ENCODE measurements at places on chromosomes 2 and 18. TPM values are rescaled to one million over a fixed set of nuclear protein-coding genes. Genes with fewer than 3 reads are reported as not detected.

- DNase-seq, result no peak
These were observed 95.2 kb upstream of the FSIP2 start for GRCh38 chr2:185643434-185643833.

The GREB1L gene
- 7.6 TPM for total RNA-seq

DNA sequence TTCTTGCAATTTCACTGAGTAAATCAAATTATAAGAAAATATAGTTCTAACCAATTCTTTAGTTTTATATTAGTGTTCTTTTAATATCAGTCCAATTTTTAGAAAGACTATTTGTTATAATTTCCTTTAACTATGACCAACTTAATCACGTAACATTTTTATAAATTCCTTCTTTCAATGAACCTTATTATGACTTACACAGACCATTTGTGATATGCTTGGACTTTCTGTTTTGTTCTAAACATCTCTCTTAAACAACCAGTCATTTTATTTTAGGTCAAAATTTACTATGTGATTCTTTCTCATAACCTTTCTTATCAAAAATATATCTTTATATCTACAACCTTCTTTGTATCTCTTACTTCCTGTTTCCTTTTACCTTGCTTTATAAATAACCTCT lies 39.5 kb upstream of the DYNAP start:
- no peak for DNase-seq

- no peak for DNase-seq
These were observed 251.4 kb upstream of the TCF4 start for GRCh38 chr18:55839343-55839742.

The CENPA gene
- total RNA-seq, result 42.0 TPM

GRCh38 chr2:172704072-172704936 lies 31.3 kb upstream of the RAPGEF4 start:
- DNase-seq, result peak; percentile 49

GRCh38 chr2:1771626-1772280 lies 27.4 kb upstream of the PXDN start:
- DNase-seq, result no peak

The CNTNAP5 gene
- not detected for total RNA-seq

DNA sequence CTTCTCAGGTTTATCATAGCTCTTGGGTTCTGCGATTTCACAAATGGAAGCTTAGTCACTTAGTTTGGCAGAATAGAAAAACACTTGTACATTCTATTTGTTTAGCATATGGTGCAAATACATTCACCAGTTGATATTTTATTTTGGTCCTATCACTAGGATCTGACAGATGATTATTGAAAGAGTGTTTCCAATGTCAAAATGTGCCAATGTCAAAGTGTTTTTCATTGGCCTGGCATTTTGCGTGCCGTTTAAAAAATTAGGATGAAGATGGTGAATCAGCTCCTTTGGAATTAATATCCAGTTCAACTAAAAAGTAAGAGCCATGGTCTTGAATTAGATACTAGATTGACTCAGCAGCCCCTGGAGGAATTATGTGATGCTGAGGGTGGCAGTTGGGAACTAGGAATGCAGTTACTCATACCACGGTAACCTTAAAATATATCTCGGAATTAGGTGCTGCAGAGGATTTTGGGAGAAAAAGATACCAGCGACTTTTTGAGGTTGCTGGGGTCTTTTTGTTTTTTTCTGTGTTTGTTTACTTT lies 87.0 kb downstream of the SPHKAP start:
- DNase-seq, result no peak

DNA sequence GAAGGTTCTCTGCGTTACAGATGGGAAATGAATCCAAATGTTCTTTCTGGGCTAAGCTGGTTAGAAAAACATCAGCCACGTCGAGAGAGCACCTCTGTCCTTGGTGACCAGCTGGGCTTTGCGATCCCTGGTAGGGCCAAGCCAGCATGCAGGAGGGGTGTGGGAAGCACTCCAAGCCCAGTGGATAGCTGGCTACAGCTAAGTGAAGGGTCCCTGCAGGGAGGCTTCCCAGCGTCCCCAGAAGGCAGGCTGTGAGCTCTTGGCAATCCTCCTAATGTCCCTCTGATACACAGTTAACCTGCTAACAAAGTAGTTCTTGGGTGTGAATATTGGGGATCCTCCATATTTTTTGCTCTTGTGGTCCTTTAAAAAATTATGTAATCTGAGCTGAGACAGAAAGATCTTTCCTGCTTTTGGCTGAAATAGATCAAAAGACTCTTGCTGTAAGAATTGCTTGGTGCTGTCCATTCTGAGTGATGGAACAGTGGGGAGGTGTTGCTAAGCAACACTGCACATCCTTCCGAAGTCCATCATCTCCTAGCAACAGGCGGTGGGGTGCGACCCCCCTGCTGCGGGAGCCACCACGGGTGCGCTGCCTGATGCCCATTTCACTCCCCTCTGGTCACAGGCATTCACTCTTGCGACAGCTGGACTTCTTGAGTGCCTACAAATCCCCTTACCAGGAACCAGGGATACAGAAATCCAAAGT lies 88.5 kb upstream of the UXS1 start:
- DNase-seq, result peak; percentile 7

- DNase-seq, result no peak
These were observed 71.9 kb downstream of the SLC66A2 start for GRCh38 chr18:79879566-79879965.

The RGPD4 gene
- total RNA-seq, result not detected

The CCNYL1 gene
- total RNA-seq, result 43.0 TPM

DNA sequence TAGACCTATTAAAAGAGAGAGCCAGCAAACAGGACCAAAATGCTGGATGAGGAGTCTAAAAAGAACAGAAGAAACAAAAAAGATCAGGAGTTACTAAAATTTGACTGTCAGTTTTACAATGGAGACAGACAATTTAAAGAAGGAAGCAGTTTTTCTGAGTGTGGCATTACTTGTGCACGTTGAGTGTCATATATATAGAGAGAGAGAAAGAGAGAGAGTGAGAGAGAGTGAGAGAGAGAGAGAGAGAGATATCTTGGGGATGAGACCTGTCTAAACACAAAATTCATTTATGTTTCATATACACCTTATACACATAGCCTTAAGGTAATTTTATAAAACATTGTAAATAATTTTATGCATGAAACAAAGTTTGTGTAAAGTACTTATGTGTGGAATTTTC lies 2.1 kb upstream of the GALNT3 start:
- no peak for DNase-seq

The CRYGC gene
- 9.0 TPM for total RNA-seq

The SLC5A7 gene
- total RNA-seq, result not detected

GRCh38 chr2:207162316-207162715 lies 3.4 kb downstream of the KLF7 start:
- peak; percentile 69 for DNase-seq

The SIGLEC15 gene
- total RNA-seq, result not detected

DNA sequence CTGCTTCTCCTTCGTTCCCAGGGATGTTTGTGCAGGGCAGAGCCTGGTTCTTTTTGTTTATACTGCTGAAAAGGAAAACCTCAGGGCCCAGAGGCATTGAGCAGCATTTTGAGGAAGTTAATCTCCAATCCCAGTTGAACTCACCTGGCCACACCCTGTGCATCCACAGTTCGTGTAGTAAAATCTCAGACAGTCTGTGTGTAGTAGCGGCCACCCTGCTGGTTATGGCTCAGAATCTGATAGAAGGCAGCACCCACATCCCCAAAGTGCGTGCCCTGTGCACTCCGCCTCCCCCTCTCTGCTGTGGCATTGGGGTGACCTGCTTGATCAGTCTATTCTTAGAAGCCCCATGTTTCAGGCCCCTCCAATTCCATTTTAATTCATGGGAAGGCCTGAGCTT lies 10.9 kb downstream of the TRIB2 start:
- no peak for DNase-seq

The VRK2 gene
- 20.6 TPM for total RNA-seq

DNA sequence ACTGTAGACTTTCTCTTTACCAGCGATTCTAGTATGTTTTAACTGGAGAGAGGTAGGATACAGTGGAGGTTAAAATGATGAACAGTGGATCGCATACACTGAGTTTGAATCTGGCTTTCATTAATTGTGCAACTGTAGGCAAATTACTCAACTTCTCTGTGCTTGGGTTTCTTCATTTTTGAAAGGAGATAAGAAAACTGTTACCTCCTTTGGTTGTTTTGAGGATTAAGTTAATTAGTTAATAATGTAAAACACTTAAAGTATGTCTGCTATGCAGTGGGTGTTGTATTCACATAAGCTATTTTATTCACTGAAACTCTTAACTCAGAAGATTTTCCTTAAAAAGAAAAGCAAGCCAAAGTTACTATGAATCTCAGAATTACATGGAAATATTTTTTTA lies 111.8 kb upstream of the CYP20A1 start:
- no peak for DNase-seq

The SIX2 gene
- not detected for total RNA-seq

DNA sequence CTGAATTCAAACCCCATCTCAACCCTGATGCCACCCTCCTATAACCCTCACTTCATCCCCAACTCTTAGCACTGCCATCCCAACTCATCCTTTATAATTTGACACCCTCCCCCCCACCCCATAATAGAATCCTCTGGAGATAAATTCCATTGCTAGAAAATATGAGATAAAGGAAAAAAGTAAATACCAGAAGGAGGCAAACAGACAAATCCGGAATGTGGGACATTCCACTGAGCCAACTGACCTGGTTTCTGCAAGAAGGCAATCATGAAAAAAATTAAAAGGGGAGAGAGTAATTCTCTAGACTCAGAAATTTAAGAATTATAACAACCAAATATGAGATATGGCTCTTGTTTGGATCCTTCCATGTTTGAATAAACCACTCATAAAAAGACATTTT lies 132.4 kb downstream of the CYP26B1 start:
- no peak for DNase-seq

GRCh38 chr18:36897253-36897652 lies 68.3 kb downstream of the KIAA1328 start:
- no peak for DNase-seq

DNA sequence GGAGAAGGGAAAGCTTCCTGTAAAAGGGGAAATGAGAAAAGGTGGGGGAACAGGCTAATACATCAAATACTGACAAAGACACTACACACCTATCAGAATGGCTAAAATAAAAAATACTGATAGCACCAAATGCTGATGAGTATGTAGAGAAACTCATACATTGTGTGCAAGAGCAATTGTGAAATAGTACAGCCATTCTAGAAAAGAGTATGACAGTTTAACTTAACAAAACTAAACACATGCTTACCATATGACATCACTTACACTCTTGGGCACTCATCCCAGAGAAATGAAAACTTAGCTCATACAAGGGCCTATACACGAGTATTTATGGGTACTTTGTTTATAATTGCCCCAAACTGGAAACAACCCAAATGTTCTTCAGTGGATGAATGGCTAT lies 53.4 kb downstream of the ZNF638 start:
- no peak for DNase-seq

The FAM124B gene
- total RNA-seq, result not detected

The CAPN13 gene
- not detected for total RNA-seq

GRCh38 chr2:197813093-197813787 lies 8.8 kb downstream of the PLCL1 start:
- DNase-seq, result no peak

DNA sequence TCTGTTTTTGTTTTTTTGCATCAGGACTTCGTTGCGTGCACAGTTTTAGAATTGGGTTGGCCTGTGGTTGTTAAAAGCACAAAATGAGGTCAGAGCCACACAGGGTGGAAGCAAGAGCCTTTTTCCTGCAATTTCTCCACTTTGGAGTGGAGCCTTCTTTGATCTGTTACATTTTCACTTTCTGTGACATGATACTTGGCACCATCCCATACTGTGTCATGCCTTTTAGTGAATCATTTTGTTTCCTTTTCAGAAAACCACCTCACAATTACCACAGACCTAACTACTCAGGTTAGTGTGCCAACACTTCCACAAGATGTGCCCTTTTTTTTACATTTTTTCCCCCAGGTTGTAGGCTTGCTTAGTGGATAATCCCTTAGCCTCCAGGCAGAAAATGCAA lies 32.5 kb downstream of the MERTK start:
- peak; percentile 8 for DNase-seq

GRCh38 chr18:48006415-48007175 lies 76.1 kb upstream of the SMAD2 start:
- no peak for DNase-seq

Data from G401 (cell line).